ENCODE measurements at places on chromosomes 2 and 18.

DNA sequence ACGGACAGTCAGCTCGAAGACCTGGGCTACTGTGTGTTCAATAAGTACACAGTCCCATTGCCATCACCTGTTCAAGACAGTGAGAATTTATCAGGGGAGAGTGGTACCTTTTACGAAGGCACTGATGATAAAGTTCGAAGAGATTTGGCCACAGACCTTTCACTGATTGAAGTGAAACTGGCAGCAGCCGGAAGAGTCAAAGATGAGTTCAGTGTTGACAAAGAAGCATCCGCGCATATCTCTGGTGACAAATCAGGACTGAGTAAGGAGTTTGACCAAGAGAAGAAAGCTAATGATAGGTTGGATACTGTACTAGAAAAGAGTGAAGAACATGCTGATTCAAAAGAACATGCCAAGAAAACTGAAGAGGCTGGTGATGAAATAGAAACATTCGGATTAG, 76.9 kb upstream of the UNC80 start:
- no peak for DNase-seq

DNA sequence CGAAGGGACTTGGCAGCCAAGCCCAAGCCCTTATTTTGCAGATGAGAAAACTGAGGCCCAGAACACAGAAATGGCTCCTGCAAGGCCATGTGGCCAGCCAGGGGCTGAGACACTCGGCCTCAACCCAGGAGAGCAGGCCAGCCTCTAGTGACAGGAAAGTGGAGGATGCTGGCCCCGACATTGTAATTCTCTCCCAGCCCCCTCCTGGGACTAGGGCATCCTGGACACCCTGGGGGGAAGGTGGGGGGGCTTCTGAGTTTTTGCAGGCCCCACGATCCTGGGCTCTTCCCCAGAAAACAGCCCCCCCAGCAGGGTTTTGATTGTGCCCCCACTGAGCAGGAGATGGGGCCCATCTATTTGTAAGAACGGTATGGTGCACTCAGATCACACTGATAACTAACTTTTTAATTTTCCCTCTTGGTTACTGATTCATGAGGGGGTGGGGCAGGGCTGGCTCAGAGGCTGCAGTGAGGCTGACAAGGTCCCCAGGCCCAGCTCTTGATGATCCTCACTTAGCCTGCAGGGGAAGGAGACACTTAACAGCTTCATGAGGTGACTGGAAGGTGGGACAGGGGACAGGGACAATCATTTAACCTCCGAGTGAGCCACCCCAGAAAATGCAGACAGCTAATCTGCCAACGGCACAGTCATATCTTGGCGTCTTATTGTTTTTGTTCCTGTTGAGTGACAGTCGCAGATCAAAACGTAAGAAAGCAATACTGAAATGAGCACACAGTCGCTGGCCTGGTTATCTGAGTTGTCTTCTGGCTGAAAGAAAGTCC, 18.9 kb downstream of the SMAD7 start:
- DNase-seq: no peak

DNA sequence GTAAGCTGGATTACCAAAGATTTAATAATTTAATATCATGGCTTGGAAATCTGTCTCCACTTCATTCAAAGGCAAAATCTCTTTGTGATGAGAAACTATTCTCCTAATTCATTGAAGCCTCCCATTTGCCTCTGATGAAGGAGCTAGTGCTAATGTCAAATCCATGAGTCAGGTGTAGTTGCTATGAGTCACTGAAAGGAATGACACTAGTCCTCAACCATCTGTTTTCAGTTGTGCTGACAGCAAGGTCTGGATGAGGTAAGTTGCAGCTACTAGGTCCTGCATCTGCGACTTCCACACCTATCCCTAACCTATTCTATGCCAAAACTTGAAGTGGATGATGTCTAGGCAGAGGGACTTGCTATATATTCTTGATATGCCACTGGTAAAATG, 324.0 kb upstream of the UBE2E3 start:
- DNase-seq: no peak

DNA sequence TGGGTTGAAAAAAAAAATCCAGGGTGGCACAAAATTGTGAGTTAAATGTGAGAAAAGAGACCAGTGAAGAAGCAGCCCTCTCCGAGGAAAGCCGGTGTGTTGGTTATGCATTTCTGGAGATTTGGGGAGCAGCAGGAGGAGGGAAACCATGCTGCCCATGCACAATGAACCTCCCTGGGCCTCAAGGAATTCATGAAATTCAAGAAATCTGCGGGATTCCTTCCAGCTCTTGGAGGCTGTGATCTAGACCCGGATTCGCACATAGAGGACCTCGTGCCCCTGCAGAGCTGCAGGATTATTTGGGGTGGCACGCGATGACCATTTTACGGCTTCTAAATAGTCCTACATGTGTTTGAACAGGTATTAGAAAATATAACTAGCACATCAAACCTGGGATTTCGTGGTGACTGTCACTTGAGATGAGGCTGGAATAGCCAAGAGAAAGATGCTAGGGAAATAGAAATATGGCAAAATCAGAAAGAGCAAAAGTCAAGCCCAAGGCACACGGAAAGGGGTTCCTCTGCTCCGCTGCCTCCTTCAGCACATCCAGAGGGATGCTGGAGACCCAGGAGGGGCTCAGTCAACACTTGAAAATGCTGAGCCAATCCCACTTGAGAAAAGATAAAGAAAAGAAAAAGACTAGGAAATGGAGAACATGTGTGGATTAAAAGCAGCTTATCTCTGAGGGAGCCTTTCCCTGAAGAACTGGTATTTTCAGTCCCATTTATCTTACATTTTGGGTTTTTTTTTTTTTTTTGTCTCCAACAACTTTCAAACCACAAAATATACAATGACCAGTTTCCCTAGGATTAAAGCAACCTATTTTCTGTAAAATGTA, 22.0 kb downstream of the KCTD1 start:
- no peak for DNase-seq

DNA sequence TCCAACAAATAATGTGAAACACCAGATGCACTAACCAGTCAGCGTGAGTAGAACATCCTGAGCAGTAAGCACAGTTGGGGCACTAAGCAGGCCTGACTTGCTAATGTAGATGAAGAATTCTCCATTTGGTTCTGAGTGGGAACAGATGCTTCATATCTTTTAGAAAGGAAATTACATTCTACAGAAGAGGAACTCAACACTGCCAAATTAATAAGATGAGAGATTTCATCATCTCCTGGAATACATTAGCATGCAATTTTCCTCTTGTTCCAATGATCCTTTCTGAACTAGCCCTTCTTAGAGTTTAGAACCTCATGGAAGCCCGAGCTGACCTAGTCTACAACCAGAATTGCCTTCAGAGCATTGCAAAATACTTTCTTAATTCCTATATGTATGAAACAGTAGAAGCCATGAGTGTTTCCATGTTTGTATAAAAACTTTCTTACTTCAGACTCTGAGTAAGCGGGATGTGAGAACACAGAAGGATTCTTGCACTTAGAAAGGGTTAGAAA, 34.8 kb downstream of the COL5A2 start:
- DNase-seq: peak; percentile 64

DNA sequence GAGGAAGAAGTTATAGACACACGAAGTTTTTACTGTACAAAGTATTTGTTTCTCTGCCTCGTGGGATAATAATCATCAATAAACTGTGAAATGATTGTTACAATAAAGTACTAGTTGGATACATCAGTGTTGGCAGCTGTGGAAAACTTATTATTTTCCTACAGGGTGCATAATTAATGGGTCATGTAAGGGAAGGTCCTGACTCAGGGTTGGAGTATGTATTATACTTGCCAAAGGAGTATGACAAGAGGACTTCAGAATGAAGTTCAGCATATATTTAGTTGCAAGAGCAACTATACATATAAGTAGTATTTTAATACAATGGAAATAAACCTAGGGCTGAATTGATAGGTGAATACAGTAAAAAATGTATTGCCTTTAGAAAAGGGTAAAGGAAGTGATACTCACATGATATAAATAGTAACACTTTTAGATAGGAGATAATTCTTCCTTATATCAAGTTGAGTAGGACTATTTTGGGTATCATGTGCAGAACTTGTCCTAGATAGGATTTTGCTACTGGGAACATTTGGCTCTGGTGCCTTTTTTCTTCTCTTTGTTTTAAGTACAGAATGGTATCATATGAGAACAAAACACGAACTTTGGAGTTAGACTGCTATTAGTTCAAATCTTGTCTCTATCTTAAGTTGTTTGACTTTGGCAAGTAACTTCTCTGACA, 79.1 kb downstream of the PLCL1 start:
- no peak for DNase-seq

GRCh38 chr2:209463226-209463625, 39.4 kb downstream of the MAP2 start:
- DNase-seq: no peak

- DNase-seq: no peak
These were observed 12.5 kb upstream of the DOK6 start for GRCh38 chr18:69388222-69388621.

DNA sequence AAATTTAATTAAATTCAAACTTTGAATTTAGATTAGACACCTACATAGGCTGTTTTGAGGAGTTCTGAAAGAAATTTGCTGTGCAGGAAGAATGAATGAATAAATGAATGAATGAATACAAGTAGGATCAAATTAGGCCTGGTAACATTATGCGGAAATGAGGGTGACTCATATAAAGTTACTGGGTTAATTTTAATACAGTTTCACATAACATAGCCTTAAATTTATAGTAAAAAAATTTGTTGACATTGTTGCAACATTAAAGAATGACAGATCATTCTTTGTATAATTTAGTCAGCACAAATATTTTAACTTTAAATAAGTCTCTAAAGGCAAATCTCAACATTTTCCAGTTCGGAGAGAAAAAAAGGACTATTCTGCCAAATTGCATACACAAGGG, 1293.1 kb upstream of the SLC39A10 start:
- DNase-seq: no peak

- DNase-seq: no peak
These were observed 29.7 kb downstream of the MAP3K2 start for GRCh38 chr2:127358044-127358443.

GRCh38 chr2:199838399-199838798, 12.6 kb downstream of the FTCDNL1 start:
- no peak for DNase-seq

DNA sequence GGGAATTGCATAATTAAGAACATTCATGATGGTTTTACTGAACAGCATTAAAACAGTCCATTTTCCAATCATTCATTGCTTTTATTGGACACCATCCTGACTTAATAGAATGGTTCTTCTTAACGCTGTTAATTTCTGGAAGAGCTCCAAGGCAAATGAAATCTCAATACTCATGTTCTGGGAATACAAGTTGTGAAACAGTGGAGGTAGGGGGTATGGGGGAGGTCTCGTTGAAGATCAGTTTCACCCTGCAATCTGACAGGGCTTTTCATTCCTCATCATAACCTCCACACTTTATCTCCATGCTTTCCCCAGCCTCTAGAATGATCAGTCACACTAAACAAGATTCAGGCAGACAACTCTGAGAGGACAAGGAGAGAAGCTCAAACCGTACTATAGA, 113.6 kb downstream of the ETAA1 start:
- DNase-seq: peak; percentile 34

DNA sequence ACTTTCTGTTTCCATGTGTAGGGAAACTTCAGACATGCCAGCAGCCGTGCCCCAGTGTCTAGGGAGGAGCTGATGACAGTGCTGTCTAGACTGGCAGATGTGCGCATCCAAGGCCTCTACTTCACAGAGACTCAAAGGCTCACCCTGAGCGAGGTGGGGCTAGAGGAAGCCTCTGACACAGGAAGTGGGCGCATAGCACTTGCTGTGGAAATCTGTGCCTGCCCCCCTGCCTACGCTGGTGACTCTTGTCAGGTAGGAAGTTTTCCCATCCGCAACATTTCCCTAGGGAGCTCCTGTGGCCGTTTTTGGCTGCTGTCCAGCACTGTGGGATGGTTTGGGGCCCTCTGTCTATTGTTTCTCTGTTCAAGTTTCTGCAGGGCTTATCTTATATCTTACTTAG, 143.1 kb upstream of the TTC39C start:
- DNase-seq: no peak

DNA sequence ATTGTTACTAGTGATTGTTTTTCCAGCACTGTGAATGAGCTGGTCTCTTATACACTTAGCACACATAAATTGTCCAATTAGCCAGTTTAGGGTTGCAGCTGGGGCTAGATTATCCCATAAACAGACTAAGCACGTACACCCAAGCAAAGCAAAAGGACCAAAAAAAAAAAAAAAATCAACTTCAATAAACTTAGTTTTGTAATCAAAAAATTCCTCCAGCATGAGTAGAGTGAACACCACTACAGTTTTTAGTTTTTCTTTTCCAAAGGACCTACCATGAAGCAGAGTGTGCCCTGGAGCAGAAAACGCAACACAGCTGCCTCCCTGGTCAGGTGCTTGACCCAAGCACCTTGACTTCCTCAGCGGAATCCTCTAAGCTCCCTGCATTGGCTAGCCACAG, 249.4 kb upstream of the SLC14A2 start:
- DNase-seq: peak; percentile 62

DNA sequence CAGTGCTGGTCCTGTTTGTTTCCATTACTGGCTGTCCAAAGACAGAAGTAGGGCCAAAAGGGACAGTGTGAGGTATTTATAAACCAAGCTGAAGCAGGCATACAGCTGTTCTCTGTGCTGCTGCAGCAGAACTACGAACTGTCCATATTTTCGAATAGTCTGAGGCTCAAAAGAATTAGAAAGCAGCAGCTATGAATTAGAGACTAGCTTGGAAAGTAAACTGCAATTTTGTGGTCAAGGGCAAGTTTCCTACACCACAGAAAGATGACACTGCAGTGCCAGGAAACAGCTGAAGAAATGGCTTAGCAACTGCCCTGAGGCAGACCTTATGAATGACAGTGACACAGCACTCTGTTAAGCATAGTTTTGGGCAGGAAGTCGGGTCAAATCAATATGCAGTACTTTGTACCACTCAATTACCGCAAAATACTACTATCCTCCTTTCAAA, 125.3 kb downstream of the TMEM131 start:
- DNase-seq: peak; percentile 90

DNA sequence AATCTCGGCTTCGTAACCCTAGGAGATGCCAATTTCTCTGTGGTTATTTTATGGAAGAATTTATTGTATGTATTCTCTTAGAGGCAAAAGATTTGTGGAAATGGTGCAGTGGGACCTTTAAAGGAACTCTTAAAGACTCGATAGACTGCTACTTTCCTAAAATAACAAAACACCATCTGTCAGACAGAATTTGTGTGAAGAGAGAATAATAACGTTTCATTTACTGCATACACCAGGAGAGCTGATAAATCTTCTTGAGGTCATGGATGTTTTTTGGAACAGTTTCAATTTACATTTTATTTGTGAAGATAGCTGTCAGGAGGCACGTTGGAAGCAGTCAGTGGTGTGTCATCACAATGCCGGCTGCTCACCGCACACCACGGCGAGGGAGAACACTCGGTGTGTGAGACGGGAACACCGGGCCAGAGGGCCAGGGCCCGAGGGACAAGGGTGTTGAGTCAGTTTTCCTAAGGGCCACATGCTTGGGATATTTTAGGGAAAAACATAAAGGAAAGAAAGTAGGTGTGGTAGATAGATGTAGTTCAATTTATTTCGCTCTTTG, 1681.0 kb upstream of the DDX18 start:
- DNase-seq: no peak

DNA sequence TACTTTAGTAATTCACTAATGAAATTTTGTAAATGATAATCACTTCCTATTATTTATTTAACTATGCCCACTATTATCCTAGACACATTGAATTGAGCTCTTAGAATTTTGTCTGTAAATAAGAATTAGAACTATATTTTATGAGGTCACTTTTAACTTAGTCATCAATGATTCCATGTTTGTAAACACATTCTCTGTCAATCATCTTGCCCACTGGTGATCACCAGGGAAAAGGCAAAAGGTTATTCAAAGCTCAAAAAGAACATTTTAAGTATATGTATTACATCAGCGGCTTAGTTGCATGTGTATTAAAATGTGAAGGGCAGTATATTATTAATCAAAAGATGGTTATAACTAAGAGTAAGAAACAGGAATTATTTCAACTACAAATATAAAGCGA, 25.2 kb downstream of the SCN9A start:
- DNase-seq: no peak

All from AG09309 (cell line).